ENCODE measurements at places on chromosomes 3 and 15. TPM values are rescaled to one million over a fixed set of nuclear protein-coding genes. Genes with fewer than 3 reads are reported as not detected.

Gene TMEM158
- total RNA-seq, result 0.15 TPM

Gene TEX55
- not detected for total RNA-seq

Gene NEO1
- 4.1 TPM for total RNA-seq

Gene KCNMB2
- total RNA-seq, result not detected

Gene CEP152
- total RNA-seq, result 25.0 TPM

Gene ZKSCAN7
- 0.88 TPM for total RNA-seq

Gene CA12
- not detected for total RNA-seq

Gene VWA5B2
- total RNA-seq, result not detected

Gene ROPN1
- not detected for total RNA-seq

Gene SMCO1
- not detected for total RNA-seq

Gene SI
- not detected for total RNA-seq

All from T-helper 1 cell treated with Interleukin-12 subunit alpha and Interleukin-12 subunit beta and Interleukin-4 antibody, amounts not matched to agents 30 ng/mL and 1 ng/mL, for 36 hours (primary cell).